ENCODE measurements at places on chromosomes 3 and 15.

GRCh38 chr3:43256714-43257461 lies 29.5 kb upstream of the SNRK start:
- DNase-seq, result no peak

GRCh38 chr3:144496141-144496835 lies 524.7 kb downstream of the DIPK2A start:
- no peak for DNase-seq

GRCh38 chr3:141280690-141281089 lies 49.1 kb downstream of the PXYLP1 start:
- peak; percentile 39 for DNase-seq

DNA sequence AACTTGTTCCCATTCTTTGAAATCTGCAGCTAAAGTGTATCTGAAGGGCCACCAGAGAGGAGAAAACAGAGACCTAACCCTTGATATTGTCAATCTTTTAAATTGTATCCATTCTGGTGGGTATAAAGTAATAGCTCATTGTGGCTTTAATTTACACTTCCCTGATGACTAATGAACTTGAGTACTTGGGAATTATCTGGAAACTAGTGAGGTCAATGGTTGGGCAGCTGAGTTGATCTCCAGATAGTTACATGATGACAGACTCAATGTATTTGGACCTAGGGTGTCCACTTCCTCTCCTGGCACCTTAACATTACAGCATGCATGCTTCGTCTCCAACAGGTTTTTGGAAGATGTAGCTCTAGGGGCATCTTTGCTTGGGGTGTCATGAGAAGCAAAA lies 195.2 kb downstream of the PDCD6IP start:
- DNase-seq, result no peak

GRCh38 chr3:126270145-126270811 lies 86.9 kb downstream of the KLF15 start:
- DNase-seq, result no peak

- DNase-seq, result no peak
Measured at GRCh38 chr15:52438047-52438446, 90.6 kb downstream of the MYO5A start.

DNA sequence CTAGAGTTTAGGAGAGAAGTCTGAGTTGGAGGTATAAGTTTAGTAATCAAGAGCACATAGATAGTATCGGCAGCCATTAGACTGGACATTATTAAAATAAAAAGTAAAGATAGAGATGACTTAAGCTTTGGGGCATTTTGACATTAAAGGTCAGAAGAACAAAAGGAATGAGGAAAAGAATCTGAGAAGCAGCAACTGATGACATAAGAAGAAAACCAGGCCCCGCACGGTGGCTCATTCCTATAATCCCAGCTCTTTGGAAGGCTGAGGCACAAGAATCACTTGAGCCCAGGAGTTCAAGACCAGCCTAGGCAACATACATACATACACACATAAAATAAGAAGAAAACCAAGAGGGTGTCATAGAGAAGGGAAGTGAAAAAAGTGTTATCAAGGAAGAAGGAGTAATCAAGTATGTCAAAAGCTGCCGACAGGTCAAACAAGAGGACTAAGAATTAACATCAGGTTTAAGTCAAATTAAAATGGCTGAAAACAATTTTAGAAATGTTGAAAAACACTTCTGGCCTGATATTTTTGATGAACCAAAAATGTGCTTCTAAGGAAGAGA lies 38.9 kb downstream of the ACAP2 start:
- no peak for DNase-seq

DNA sequence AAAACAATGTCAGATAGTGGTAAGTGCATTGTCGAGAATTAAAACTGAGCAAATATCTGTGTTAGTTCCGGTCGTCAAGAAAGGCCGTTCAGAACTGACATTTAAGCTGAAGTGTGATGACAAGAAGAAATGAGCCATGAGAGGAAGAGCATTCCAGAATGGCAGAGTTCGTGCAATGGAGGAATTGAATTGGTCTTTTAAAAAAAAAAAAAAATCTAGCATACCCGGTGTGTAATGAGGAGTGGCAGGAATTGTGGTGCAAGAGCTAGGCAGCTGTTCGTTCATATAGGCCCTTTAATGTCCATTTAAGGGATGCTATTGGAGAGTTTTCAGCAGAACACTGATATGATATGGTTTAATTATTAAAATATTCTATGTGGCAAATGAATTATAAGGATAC lies 2.6 kb upstream of the GBE1 start:
- no peak for DNase-seq

DNA sequence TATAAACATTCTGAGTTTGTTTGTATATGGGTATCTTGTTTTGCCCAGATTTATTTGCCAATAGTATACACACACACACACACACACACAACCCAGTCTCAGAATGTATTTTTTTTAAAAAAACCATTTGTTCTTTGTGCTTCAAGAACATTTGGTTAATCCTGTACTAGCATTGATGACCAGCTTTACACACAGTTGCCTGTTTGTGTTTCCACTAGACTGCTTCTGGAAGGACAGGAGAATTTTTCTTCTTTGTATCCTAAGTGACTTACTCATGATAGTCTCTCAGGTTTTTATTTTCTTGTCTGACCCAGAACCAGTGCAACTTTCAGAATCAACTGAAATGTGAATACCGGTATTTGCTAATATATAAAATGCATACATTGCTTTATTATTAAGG lies 40.5 kb downstream of the U2SURP start:
- no peak for DNase-seq

DNA sequence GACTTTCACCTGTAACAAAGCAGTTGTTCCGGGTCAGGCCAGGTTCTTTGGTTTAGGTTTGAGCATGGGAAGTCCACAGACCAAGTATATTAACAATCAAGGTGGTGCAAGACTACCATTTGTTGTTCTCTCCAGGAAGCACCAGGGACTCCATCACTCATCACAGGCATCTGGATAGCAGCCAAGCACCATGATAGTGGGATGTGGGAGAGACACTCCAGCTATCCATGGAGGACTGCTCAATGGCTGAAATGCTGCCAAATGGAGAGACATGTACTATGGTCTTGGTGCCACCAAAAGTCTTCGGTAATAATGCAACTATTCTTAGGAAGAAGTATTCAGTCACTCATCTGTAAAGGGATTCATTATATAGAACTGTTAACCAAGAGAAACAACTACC lies 143.0 kb downstream of the TNIK start:
- no peak for DNase-seq

DNA sequence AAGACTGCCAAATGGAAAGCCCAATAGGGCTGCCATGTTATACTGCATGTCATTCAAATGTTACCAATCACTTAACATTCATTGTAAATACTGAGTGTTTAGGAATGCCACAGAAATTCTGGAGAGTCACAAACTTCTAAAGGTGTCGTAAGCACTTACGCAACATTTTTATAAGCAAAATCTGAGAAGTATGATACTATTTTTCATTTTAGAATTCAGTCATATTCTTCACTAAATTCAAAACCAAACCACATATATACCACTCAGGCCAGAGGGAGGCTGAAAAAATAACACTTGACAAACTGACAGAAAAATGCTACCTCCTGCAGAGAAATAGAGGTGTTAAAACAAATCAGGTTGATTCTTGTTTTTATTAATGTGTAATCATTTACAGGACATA lies 89.8 kb downstream of the THBS1 start:
- DNase-seq, result no peak

DNA sequence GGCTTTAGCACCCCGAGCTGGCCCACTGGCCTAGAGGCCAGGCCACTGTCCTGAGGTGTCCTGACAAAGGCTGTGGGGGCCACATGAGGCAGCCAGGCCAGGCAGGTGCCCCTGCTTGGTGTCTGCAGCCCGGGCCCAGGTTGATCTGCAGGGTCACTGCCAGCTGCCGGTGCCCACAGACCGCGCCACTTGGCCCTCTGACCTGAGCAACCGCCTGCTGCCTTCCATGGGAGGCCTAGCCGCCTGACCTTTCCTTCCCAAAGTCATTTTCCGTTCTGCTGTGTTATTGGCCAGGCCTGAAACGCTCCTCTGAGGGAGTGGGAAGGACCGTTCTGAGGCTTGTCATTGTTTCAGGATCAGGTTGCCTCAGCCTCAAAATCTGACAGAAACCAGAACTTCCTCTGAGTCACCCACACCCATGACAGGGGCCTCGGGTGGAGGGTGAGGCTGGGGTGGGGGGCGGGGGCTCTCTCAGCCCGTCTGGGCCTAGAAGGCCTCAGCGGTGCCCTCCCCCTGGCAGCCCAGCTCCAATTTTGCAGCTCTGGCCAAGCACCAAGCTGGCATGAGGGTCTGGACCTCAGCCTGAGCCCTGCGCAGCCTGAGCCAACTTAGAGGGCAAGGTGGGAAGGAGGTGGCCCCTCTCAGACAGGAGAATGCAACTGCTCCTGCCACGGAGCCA lies 140.7 kb upstream of the MEF2A start:
- DNase-seq, result peak; percentile 95

- peak; percentile 72 for DNase-seq
Measured at GRCh38 chr3:115989684-115990421, 366.5 kb downstream of the GAP43 start.

DNA sequence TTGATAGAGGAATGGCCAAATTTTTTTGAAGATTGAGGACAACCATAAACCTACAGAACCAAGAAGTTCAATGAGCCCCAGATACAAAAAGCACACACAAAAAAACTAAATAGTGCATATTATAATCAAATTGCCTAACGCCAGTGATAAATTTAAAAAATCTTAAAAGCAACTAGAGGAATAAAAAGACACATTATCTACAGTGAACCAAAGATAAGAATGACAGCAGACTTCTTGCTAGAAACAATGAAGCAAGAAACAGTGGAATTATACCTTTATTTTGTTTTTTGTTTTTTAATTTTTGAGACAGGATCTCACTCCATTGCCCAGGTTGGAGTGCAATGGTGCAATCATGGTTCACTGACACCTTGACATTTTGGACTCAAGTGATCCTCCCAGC lies 9.9 kb upstream of the SAMD7 start:
- no peak for DNase-seq

DNA sequence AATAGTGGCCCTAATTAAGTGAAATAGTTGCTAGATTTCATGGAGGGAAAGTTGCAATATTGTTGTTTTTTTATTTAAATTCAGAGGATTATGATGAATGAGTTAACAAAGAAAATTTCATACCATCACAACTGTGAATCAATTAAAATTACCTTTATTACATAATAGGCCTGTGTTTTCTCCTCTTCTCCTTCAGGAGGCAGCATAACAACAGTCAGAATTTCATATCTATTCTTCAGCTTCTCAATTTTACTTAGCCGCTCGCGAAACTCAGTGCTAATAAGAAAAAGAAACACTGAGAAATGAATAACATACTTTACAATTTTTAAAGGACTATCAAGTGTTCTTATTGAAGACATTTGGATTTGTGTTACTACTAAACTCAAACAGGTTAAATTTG lies 29.4 kb downstream of the TTC14 start:
- no peak for DNase-seq

GRCh38 chr3:167184511-167184910 lies 195.6 kb downstream of the ZBBX start:
- no peak for DNase-seq

DNA sequence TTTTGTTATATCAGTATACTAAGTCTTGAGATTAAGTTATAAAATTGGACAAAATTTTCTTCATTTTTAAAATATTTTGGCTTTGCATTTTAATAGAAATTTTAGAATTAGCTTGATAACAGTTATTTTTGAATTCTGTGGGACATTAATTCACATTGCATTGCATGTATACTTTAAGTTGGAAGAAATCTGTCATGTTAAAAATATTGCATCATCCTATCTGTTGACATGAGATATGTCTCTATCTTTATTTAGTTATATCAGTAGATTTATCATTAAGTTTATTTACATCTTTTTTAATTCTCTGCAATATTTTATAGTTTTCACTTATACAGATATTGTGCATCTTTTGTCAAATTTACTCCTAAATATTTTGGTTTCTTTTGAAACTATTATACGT lies 904.6 kb upstream of the NR2F2 start:
- no peak for DNase-seq

GRCh38 chr3:69500604-69501003 lies 114.7 kb upstream of the FRMD4B start:
- no peak for DNase-seq

- peak; percentile 79 for DNase-seq
Measured at GRCh38 chr3:170811515-170811914, 58.5 kb downstream of the RPL22L1 start.

DNA sequence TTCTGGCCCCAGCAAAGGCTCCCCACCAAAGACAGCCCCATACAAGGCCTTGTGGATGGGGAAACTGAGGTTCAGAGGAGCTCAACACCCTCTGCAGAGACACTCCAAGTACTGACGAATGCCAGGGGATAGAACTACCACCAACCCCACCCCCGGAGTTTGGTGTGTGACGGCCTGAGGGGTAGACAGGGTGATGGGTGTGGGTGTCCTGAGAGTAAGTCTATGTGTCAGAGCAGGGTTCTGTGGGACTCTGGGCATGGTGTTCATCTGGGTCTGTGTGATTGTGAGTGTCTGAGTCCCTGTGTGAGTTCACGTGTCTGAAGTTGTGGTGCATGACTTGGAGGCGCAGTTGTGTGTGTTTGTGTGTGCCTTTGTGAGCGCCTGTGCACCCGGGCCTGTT lies 7.4 kb downstream of the PTH1R start:
- no peak for DNase-seq

DNA sequence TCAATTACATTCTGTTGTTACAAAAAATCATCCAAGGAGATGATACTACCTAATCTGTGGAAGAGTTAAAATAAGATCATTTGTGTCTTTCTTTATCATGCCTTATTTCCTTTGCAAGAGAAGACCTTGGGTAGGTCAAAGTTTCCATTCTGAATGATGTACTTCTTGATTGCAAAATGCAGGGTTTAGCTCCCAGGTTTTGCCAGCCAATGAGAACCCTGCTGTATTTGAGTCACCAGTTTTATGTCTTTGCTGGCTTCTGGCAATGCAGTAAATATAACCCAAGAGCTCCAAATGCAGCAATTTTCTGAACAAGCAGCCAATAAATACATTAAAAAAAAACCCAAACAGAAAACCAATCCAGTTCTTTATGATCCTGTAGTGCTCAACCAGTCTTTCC lies 204.9 kb downstream of the CADPS start:
- no peak for DNase-seq

DNA sequence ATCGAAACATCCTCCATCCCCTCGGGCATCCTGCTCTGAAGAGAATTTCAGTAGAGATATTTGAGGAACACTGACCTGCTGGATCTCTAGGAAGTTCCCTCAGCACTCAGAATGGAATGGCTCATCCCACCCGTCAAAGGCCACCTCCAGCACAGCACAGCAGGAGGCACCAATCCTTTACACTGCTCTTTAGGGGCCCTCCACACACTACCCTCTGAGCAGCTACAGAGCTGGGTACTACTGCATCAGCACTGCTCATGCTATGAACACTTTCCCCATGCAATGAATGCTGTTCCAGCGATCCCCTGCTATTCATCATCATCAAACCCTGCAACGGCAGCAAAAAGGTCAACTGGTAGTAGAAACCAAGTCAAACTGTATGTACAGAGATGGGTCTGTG lies 40.5 kb downstream of the IGF2BP2 start:
- DNase-seq, result no peak
